NCI-H2081 (cell line): ENCODE measurements at places on chromosomes 1 and 21.

GRCh38 chr1:221576268-221576667, 165.6 kb downstream of the DUSP10 start:
- DNase-seq: no peak

GRCh38 chr1:55069280-55069679, 29.9 kb downstream of the PCSK9 start:
- DNase-seq: no peak

DNA sequence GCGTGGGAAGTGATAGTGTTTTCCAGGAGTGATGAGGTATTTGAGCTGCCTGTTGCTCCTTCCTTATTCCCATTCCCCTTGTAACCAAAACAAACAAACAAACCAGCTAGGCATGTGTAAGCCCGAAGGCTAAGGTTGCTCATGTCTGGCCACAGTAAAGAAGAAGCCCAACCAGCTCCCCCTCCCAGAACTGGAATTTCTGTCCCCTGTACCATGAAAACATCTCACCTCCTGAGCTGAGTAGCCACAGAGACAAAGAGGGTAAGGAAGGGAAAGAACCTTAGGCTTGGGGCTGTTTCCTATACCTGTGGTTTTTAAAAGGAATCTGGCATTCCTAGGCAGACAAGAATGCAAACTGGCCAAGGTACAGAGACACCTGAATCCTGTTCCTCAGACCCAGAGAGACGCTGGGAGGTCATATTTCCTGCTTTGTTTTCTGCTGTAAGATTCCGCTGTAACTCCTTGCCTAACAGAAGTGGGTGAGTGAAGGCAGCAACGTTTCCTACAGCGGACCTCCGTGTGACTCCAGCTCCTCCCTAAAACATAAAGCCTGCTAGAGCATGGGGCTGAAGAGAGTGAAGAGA, 41.7 kb upstream of the RAB4A start:
- no peak for DNase-seq

GRCh38 chr21:26572076-26572701, 897 bp downstream of the CYYR1 start:
- DNase-seq: peak; percentile 5

GRCh38 chr1:68720476-68720875, 223.6 kb upstream of the DEPDC1 start:
- no peak for DNase-seq

GRCh38 chr21:32782698-32783097, 11.1 kb upstream of the PAXBP1 start:
- no peak for DNase-seq

- DNase-seq: no peak
These were observed 60.7 kb downstream of the MORN1 start for GRCh38 chr1:2330519-2331199.

DNA sequence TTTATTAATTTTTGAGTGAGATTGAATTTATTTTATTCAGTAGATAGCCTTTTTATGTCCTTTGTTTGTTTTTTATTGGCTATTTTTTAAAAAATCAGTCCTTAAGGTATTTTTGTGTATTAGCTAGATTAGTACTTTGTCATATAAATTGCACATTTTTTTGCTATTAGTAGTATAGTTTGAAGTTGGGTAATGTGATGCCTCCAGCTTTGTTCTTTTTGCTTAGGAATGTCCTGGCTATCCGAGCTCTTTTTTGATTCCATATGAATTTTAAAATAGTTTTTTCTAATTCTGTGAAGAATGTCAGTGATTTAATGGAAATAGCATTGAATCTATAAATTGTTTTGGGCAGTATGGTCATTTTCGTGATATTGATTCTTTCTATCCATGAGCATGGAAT, 80.4 kb downstream of the MAN1A2 start:
- DNase-seq: no peak

- no peak for DNase-seq
These were observed 198.9 kb upstream of the PTGFR start for GRCh38 chr1:78291872-78292271.

- no peak for DNase-seq
These were observed 10.0 kb downstream of the HS2ST1 start for GRCh38 chr1:86924324-86924960.

DNA sequence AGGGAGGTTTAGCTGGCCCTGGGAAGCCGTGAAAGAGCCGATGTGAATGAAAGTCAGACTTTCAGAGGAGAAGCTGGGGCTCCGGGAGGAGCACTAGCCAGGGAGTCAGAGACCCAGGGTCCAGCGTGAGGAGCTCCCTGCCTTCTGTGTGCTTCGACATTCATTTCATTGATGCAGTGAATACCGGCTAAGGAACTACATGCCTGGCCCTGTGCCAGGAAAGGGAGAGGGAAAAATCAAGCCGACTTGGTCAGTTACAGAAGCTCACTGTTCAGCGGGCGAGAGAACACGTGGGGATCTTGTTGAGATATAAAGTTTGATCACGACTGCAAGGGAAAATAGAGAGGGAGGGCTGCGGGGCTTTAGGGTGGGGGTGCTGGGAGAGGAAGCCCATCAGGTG, 76.7 kb upstream of the RUNX3 start:
- DNase-seq: no peak

DNA sequence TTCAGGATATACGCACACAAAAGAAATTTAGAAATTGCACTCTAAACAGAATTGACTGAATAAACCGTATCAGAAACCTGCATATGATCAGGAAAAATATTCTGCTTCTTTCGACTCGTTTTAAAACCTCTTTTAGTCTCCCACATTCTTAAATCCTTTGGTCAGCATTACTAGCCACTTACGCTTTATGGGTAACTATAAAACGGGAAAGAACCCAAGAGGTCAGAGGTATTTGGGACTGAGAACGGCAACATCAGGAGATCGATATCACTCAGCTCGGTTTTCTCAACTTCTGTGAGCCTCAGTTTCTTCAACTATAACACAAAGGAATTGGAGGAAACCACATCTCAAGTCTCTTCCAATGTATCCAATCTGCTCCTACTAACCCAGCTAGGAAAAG, 36.4 kb upstream of the ANGPTL7 start:
- DNase-seq: no peak

DNA sequence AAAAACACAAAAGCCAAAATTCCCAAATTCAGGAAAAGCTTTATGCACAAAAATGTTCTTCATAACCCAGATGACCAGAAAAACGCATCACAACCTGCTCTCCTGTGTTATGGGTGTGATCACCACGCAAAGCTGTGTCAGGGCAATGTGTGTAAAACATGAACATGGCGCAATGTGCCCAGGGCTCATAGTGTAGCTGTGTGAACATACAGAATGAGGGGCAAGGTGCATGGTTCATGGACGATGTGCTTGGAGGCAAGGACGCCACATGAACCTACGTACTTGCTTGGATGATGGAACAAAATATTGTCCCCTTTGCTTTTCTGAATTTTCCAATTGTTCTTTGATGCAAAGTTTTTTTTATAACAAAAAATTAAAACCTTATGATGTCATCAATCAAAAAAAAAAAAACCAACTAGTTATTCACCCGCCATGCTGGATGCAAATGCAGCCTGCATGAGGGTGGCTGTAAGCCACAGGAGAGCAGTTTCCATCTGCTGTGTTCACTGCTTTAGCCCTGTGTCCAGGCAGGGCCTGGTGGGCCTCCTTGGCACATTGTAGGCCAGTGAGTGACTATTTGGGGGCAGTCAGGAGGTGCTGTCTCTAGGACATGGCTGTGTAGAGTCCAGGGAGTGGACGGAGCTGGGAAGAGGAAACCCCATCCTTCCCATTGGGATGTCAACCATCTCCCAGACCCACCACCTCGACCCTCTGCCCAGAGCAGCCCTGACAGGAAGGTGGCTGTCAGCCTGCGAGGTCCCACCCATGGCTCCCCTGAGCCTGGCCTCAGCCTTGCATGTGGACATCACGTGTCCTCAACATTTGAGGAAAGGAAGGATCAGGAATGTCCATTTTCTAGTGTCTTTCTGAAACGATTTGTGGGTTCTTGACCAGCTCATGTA, 13.6 kb downstream of the KRTAP10-1 start:
- DNase-seq: no peak

GRCh38 chr1:168473126-168473525, 70.7 kb downstream of the XCL2 start:
- DNase-seq: no peak

GRCh38 chr1:226882187-226882586, 11.8 kb downstream of the PSEN2 start:
- no peak for DNase-seq

DNA sequence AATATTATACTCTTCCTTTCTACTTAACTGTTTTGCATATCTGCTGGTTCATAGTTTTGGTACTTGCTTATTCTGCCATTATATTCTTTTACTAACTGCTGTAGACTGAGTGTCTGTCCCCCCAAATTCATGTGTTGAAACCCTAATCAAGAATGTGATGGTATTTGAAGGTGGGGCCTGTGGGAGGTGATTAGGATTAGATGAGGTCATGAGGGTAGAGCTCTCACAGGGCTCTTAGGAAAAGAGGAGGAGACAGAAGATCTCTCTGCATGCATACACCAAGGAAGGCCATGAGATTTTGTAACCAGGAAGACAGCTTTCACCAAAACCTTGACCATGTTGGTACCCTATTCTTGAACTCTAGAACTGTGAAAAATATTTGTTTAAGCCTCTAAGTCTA, 354.1 kb upstream of the B3GALT2 start:
- DNase-seq: no peak

DNA sequence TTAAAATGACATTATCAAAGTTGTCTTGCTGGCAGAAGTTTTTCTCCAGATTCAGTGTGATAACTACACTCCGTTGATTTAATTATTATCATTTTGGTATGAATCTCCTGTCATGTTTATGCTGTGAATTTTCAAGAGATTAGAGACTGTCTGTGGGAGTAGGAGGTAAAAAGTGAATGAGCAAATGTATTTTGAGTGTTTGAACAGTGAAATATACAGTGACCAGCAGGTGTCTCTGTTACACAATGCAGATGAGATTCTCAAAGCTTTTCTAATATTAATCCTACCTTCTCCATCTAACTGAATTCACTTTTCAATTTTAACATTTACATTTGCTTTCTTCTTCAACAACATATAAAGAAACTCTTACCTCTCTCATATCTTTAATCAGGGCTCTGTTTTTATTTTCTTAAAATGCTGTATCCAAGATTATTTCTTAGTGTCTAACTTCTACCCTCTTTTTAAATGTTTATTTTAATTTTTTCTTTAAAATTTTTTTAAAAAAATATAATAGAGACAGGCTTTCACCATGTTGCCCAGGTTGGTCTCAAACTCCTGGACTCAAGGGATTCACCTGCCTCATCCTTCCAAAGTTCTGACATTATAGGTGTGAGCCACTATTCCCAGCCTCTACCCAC, 20.9 kb upstream of the HSPA13 start:
- DNase-seq: no peak

DNA sequence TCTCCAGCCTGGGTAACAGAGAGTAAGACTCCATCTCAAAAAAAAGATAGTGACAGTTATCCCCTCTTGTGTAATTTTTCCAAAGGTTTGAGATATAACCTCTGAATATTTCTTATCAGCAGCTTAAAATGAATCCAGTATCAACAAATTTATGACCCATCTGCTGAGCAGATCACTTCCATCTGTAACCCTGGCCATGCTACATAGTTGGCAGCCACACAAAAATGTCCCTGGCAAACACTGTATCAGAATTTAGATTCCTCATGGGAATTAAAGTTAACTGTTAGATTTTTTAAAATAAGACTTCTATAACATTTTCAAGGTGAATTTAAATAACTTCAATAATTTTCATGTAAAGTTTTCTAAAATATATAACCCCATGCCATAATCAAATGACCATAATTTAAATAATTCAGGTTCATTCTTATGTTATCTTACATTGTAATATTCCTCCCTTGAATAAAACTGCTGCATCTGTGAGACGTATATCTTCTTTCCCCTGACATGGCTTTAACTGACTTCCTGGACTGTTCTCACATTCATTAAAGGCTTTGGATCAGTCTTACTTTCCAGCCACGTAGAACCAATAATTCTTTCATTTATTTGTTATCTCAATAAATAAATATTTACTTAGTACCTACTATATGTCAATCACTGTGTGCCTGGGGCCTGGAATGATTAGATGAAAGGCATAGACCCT, 5.3 kb upstream of the PRPF38B start:
- DNase-seq: no peak

- DNase-seq: no peak
These were observed 63.8 kb downstream of the CD34 start for GRCh38 chr1:207847116-207847515.

GRCh38 chr21:45011911-45012661, 62.3 kb upstream of the ADARB1 start:
- DNase-seq: no peak

- DNase-seq: no peak
These were observed 3.0 kb downstream of the LYST start for GRCh38 chr1:235863699-235864093.

DNA sequence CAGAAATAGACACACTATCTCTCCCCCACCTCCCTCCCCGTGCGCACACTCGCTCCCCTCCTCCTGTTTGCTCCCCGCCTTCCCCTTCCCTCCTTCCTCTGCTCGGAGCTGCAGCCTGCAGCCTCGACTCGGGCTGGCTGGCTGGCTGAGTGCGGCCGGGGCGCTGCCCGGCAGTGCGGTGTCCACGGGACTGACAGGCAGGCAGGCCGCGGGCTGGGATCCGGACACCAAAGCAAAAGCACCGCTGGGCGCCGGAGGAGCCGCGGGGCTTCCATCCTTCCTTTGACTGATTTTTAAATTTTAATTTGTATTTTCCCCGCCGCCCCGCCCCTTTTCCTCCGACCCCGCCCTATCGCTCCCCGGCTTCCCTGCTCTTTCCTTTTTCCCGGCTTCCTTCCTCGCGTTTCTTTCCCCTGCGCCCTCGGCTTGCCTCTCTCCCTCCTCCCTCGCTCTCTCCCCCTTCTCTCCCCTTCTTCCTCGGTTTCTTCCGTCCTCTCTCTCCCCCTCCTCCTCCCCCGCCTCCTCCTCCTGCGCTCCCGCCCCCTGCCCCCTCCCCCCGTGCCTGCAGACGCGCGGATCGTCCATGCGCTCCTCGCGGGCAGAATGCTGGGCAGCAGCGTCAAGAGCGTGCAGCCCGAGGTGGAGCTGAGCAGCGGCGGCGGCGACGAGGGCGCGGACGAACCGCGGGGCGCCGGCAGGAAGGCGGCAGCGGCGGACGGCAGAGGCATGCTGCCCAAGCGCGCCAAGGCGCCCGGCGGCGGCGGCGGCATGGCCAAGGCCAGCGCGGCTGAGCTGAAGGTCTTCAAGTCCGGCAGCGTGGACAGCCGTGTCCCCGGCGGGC, 109.4 kb downstream of the NAV1 start:
- peak; percentile 80 for DNase-seq

GRCh38 chr1:182715531-182715930, 31.1 kb upstream of the RGS8 start:
- no peak for DNase-seq
